ENCODE measurements at places on chromosomes 6 and 20.
A peak's percentile ranks its signal among the peaks of the same experiment; 100 is the strongest.

GRCh38 chr6:3377536-3378397 is 79.1 kb downstream of the SLC22A23 start:
- DNase-seq: peak; percentile 16

DNA sequence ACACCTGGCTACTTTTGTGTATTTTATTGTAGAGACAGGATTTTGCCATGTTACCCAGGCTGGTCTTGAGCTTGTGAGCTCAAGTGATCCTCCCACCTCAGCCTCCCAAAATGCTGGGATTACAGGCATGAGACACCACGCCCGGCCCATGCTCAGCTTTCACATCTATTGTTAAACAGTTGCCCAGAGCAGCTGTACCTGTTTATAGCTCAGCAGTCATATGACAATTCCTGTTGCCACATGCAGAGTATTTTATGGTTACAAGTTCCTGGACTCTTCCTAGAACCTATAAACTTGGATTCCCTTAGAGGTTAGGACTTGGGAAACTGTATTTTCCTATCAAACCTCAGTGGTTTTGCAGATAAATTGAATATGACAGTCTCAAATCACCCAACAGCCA is 188.3 kb upstream of the KCNG1 start:
- no peak for DNase-seq

- no peak for DNase-seq
These were observed 598 bp downstream of the OGFR start for GRCh38 chr20:62805155-62805710.

DNA sequence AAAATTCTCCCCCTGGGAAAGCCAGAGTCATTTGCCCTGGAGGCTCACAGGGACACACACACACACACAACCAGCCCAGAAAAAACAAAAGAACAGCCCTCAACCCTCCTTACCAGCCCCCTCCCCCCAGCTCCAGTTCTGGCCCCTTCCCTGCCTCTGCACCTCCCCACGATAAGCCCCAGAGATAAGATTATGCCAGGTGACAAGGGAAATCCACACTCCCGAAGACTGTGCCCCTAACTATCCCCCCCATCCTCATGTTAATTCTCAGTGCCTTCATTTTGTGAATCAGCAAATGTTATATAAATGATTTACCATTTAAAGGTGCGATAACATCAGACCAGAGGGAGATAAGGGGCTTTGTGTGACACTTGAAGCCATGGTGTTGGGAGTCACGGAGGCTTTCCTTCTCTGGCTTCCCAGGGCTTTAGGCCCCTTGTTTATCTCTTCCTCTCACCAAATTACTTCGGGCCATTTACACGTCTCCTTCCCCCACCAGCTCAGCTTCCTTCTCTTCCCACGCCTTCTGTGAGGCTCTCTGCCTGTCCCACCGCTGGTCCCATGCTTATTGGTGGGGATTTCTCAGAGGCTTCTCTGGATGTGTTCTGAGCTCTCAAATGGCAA is 12.5 kb upstream of the FOXC1 start:
- no peak for DNase-seq

- no peak for DNase-seq
These were observed 7.3 kb upstream of the ENTPD6 start for GRCh38 chr20:25188218-25188617.

- no peak for DNase-seq
These were observed 622 bp downstream of the MAFB start for GRCh38 chr20:40688129-40689099.

- no peak for DNase-seq
These were observed 103.2 kb downstream of the FBXO5 start for GRCh38 chr6:152879681-152880080.

GRCh38 chr20:9498322-9498721 is 16.1 kb upstream of the LAMP5 start:
- no peak for DNase-seq

DNA sequence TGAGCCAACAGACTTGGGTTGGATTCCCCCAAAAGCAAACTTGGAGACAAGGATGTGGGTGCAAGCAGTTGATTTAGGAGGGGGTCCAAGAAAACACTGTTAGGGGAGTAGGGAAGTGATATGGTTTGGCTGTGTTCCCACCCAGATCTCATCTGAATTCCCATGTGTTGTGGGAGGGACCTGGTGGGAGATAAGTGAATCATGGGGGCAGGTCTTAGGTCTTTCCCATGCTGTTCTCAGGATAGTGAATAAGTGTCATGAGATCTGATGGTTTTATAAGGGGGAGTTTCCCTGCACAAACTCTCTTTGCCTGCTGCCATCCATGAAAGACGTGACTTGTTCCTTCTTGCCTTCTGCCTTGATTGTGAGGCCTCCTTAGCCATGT is 542.6 kb downstream of the DHX35 start:
- no peak for DNase-seq

DNA sequence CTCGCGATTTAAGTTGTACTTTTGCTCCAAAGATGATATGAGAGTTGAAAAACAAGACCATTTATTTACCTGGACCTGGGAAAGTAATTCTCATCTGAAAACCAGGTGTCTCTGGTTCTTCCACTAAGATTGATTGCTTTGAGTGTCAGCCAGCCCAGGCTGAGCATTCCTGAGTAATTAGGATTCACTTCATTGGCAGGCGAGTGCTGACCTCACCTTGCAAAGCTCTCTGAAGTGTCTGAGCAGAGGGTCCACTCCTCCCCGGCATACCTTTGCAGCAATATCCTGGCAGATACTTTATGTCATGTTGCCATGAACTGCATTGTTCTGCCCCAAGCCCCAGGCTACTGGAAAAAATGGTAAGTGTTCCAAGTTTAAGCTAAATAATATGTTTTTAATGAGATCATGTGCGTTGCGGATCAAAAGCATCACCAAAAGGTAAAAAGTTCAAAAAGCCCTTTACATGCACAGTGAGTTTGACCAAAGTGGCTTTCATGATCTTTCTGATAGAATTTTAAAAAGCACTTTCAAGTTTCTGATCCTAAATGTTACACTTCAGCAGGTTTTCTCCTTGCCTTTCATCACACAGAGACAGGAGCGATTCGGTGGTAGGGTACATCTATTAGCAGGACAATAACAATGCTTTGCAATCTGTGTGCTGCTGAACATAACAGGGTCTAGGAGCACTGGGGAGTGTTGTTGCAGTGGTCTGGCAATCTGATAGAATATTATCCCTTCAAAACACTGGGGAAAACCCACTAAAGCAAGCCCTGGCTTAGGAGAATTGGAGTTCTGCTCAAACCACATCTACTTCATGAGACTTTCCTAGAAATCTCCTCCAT is 127.8 kb upstream of the EEF1E1 start:
- DNase-seq: no peak

GRCh38 chr6:157575436-157576145 is 194.6 kb downstream of the ZDHHC14 start:
- no peak for DNase-seq

- no peak for DNase-seq
These were observed 329.6 kb downstream of the TAF4 start for GRCh38 chr20:61736001-61736635.

- peak; percentile 14 for DNase-seq
These were observed 88.4 kb upstream of the CEP85L start for GRCh38 chr6:118739696-118740353.

- DNase-seq: no peak
These were observed 18.4 kb upstream of the MICA start for GRCh38 chr6:31385041-31385440.

GRCh38 chr6:15893556-15894253 is 230.9 kb upstream of the DTNBP1 start:
- peak; percentile 65 for DNase-seq

GRCh38 chr6:68238097-68238601 is 396.9 kb upstream of the ADGRB3 start:
- DNase-seq: peak; percentile 71

DNA sequence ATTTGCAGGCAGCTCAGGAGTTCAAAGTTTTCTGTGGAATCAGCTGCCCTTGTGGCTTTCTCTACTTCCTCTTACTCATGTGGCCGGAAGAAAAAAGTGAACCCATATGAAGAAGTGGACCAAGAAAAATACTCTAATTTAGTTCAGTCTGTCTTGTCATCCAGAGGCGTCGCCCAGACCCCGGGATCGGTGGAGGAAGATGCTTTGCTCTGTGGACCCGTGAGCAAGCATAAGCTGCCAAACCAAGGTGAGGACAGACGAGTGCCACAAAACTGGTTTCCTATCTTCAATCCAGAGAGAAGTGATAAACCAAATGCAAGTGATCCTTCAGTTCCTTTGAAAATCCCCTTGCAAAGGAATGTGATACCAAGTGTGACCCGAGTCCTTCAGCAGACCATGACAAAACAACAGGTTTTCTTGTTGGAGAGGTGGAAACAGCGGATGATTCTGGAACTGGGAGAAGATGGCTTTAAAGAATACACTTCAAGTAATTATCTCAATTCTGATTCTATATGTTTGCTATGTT is 1.1 kb downstream of the MGME1 start:
- peak; percentile 77 for DNase-seq
